T-cell (primary cell): ENCODE measurements at places on chromosomes 3 and 15. TPM values are rescaled to one million over a fixed set of nuclear protein-coding genes. Genes with fewer than 3 reads are reported as not detected.

The PRKCD gene
- 23.3 TPM for total RNA-seq

The MCF2L2 gene
- total RNA-seq = 5.9 TPM

The LDHAL6B gene
- not detected for total RNA-seq

DNA sequence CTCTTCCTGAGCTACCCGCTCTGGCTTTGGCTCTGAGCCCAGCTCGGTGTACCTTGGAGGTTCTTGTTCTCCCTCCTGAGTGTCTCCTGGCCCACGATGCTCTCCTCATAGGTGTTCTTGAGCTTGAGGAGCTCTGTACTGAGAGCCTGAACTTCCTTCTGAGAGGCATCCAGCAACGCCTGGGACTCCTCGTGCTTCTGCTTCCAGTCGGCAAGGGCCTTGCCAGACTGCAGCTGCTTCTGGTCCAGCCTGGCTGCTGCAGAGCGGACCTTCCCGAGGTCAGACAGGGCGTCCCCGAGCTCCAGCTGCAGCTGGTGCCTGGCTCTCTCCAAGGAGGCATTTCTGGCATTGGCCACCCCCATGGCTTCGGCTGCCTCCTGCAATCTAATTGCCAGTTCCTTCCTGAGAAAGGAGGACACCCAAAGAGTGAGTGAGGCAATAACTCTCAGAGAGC, 99.8 kb downstream of the MYH15 start:
- H3K4me1 ChIP-seq = no peaks in the 10 kb centered on the region
- H3K27me3 ChIP-seq = peaks cover 5% of the 10 kb centered on the region
- no peak for DNase-seq
- H3K27ac ChIP-seq = no peak overlapping the region
- no peaks in the 10 kb centered on the region for H3K36me3 ChIP-seq
- no peak overlapping the region for H3K4me3 ChIP-seq

DNA sequence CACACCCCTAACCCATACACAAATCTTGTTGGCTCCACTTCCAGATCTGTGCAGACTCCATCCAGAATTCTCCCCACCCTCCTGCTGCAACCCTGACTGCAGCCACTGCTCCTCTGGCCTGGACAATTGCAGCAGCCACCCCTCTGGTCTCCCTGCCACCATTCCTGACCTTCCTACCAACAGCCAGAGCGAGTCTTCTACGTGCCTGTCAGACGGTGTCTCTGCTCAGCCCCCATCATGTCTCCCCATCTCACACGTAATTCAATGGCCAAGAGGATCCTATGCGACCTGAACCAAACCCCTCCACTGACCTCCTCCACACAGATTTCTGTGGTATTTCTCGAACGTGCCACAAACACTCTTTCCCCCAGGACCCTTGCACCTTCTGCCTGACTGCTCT, 103.3 kb downstream of the TPRA1 start:
- H3K4me3 ChIP-seq = no peak overlapping the region
- no peak for DNase-seq
- H3K27ac ChIP-seq = no peak overlapping the region

DNA sequence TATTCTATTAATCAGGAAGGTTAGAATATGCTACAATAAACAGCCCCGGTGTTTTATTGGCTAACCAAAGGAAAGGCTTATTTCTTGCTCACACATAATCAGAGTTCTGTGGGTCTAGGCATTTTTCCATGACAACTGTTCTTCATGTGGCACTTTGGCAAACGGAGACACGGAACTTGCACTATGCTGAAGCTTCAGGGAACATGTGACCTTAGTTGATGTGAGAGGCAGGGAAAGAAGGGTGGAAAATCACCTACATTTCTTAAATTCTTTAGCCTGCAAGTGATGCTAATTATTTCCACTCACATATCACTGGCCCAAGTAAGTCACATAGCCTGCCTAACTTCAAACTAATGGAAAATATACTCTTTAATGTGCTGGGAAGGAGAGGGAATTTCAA, 344.6 kb downstream of the SV2B start:
- H3K36me3 ChIP-seq = no peaks in the 10 kb centered on the region
- no peak overlapping the region for H3K4me3 ChIP-seq
- H3K27me3 ChIP-seq = no peaks in the 10 kb centered on the region
- H3K4me1 ChIP-seq = peaks cover 4% of the 10 kb centered on the region
- H3K27ac ChIP-seq = no peak overlapping the region

- no peak overlapping the region for H3K27ac ChIP-seq
- H3K36me3 ChIP-seq = peaks cover 38% of the 10 kb centered on the region
- DNase-seq = no peak
Measured at GRCh38 chr3:108036984-108037741, 53.7 kb downstream of the CD47 start.

- H3K27me3 ChIP-seq = no peaks in the 10 kb centered on the region
- no peak overlapping the region for H3K27ac ChIP-seq
- no peak for DNase-seq
- no peak overlapping the region for H3K4me3 ChIP-seq
Measured at GRCh38 chr3:50873376-50874157, 198.8 kb downstream of the DOCK3 start.
